ENCODE measurements at places on chromosomes 11 and 22.

- no peak for DNase-seq
These were observed 23.2 kb downstream of the NEAT1 start for GRCh38 chr11:65445604-65446445.

GRCh38 chr11:129143335-129143734, 48.8 kb downstream of the ARHGAP32 start:
- DNase-seq: no peak

GRCh38 chr22:32286290-32286840, 31.2 kb upstream of the SLC5A4 start:
- no peak for DNase-seq

DNA sequence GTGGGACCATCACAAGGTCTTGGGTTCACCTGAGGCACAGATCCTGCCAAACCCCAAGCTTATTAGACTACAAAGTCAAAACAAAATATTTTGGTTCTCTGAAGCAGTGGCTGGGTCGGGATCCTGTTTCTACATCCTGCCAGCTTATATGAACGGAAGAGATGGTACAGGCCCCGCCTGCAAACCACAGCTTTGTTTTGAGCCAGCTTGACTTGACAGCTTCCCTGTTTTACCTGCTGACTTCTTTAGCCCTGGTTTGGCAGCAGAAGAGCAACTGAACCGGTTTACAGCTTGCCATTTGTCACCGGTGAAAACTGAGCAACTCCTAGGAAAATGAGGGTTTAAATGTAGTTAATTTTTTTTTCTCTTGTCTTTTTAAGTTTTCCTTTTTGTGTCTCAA, 11.4 kb downstream of the PACS1 start:
- peak; percentile 88 for DNase-seq

DNA sequence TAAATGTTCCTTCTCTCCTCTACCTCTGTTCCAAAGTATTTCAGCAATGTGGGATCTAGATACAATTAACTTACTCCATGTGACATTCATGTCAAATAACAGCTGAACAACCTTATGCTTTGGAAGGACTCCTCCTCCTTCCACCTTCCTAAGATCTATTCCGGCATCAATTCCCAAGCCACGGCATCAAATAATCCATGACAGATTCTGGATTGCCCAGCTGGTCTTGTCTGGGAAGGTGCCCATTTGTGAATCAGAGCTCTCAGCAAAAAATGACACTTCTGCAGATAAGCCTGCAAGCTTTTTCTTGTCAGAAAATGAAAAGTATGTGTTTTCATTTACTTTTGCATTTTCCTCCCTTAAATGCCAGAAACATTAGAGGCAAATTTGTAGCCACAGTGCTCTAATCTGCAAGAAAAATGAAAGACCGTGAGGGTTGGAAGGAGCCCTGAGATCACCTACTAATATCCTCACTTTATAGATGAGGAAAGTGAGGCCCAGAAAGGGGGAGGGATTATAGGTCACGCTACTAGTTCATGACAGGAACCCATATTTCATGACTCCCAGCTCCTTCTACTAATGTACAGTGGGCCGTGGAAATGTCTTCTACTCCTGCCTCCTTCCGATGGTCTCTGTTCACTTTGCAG, 124.0 kb downstream of the ME3 start:
- no peak for DNase-seq

- DNase-seq: no peak
These were observed 1007.2 kb upstream of the RAG2 start for GRCh38 chr11:37605229-37605628.

DNA sequence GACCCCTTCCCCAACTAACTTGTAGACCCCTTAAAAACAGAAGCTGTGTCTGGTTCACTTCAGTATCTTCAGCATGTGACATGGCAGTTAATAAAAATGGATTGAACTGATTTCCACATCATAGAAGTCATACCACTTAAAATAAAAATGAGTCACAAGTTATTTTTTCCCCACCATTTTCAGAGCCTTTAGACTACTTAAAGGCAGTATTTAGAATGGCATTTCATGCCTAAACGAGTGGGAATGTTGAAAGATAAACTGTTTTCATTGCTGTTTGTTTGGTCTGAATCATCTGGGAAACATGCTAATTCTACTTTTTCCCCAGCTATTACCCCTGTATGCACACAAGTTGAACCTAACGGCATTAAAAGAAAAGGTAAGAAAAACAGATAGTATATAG, 324.0 kb downstream of the RAB38 start:
- no peak for DNase-seq
